ENCODE measurements at places on chromosomes 6 and 20. TPM values are rescaled to one million over a fixed set of nuclear protein-coding genes. Genes with fewer than 3 reads are reported as not detected.

- DNase-seq: no peak
Measured at GRCh38 chr20:19642860-19643259, 115.2 kb upstream of the RIN2 start.

DNA sequence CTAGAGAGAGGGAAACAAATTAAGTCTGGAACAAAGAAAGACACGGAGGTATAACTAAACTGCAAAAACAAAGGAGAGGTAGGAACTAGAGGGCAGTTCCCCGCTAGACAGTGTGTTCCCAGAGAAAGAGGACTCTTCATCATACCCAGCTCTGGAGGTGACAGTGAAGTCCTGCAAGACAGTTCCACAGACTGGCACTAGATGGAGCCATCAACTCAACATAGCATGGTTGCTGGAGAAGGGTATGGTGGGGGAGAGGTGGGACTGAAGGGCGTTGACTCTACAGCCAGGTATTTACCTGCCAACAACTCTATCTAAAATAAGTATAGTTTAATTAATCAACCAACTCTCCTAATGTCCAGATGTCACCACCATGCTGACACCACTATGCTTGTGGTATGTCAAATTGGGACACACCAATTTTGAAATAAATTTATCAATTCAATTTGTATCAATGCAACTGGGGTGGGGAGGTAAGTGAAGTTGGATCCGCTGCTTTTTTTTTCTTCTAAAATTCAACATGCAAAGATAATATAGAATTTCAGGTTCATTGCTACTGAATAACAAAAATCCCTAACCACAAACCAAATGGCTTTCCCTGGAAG lies 9.7 kb downstream of the BACH2 start:
- DNase-seq: no peak

DNA sequence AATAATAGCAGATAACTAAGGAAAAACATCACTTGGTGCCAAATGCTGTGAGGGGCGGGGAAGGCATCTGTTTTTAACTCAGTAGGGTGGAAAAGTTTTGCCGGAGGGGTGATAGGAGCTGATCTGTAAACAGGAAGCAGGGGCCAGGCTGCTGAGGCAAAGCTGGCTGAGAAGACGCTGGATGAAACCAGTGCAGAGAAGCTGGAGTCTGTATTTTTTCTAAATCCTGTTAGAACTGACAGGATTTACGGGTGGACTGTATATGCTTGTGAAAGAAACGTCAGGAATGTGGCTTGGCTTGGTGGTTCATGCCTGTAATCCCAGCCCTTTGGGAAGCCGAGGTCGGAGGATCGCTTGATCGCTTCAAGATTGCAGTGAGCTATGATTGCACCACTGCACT lies 5.6 kb downstream of the PCMTD2 start:
- DNase-seq: no peak

GRCh38 chr20:10524643-10525042 lies 89.5 kb downstream of the SLX4IP start:
- no peak for DNase-seq

Gene ZC3H12D
- total RNA-seq: 0.18 TPM

DNA sequence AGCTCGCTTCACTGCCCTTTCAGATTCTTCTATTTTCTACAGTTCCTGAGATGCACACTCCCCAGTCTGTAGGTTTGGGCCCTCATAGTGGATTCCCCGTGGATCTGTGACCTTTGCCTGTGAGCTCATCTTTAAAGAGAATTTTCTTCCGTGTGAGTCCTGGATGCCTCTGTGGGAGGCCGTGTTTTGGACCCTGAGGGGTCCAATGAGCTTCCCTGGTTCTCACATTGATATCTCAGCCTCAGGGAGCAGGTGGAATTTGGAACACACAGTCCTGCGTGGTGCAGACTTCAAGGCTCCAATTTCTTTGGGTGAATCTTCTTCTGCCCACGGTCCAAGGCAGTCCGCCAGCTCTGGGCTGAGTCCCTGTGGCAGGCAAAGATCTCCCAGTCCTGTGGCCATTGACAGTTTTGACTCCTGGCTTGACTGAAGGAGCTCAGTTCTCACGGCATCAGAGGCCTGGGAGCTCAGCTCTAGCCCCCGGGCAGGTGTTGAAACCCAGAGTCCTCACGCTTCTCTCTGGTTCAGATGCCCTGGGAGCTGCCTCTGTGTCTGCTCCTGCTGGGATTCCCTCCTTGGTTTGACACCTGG lies 61.0 kb downstream of the PSMG4 start:
- DNase-seq: no peak

GRCh38 chr20:3846740-3847428 lies at the start of gene MAVS:
Gene MAVS (plus strand): TSS chr20:3846834. CDS start chr20:3854625, 7,791 bp downstream.
- DNase-seq: peak; percentile 33

GRCh38 chr6:87807475-87807874 lies 105.4 kb upstream of the AKIRIN2 start:
- no peak for DNase-seq

DNA sequence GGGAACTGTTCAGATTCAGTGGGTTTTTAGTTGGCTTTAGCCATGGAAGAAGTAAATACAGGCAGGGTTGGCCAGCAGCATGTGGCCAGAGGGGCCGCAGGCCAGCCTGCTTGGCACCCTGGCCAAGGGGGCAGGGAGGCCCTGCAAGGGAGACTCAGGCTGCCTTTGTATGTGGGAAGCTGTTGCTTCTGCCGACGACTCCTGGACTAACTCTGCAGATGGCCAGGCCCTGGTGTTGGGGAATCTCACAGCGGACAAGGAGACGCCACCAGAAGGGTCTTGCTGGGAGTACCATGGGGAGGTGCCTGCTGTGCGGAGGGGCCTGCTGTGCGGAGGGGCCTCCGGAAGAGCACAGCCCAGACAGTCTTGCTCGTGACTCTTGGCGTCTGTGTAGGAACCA lies 25.2 kb downstream of the PYGB start:
- DNase-seq: no peak

DNA sequence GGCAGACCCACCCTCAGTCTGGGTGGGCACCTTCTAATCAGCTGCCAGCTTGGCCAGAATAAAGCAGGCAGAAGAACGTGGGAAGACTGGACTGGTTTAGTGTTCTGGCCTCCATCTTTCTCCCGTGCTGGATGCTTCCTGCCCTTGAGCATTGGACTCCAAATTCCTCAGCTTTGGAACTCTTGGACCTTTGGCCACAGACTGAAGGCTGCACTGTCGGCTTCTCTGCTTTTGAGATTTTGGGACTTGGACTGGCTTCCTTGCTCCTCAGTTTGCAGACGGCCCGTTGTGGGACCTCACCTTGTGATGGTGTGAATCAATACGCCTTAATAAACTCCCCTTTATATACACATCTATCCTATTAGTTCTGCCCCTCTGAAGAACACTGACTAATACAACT lies 20.6 kb upstream of the FNDC1 start:
- DNase-seq: no peak

Gene RIPOR3
- not detected for total RNA-seq

DNA sequence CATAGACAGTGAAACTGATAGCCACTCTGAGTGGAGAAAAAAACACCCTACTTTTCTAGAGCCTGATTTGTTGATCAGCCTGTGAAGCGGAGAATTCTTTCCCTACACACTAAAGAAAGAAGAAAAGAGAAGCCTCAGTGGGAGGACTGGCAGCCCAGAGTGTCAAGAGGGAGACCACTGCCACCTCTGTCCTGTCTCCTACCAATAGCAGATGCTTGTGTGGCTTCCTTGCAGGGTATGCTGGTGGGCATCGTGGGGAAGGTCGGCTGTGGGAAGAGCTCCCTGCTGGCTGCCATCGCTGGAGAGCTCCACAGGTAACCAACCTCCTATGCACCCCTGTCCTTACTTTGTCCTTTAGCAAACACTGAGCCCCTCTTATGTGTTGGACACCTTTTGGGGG lies 10.4 kb downstream of the ABCC10 start:
- DNase-seq: no peak

DNA sequence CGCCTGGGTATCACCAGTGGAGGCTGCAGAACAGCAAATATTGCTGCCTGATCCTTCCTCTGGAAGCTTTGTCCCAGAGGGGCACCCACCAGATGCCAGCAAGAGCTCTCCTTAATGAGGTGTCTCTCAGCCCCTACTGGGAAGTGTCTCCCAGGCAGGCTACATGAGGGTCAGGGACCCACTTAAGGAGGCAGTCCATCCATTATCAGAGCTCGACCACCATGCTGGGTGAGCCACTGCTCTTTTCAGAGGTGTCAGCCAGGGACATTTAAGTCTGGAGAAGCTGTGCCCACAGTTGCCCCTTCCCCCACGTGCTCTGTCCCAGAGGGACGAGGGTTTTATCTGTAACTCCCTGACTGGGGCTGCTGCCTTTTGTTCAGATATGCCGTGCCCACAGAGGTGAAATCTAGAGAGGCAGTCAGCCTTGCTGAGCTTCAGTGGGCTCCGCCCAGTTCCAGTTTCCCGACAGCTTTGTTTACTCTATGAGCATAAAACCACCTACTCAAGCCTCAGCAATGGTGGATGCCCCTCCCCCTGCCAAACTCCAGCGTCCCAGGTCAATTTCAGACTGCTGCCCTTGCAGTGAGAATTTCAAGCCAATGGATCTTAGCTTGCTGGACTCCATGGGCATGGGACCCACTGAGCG lies 25.9 kb upstream of the AIG1 start:
- no peak for DNase-seq

Gene PCED1A
- total RNA-seq: 10.9 TPM

- DNase-seq: no peak
Measured at GRCh38 chr6:138656364-138657064, 117.1 kb upstream of the CCDC28A start.

Gene BANF2
- total RNA-seq: not detected

DNA sequence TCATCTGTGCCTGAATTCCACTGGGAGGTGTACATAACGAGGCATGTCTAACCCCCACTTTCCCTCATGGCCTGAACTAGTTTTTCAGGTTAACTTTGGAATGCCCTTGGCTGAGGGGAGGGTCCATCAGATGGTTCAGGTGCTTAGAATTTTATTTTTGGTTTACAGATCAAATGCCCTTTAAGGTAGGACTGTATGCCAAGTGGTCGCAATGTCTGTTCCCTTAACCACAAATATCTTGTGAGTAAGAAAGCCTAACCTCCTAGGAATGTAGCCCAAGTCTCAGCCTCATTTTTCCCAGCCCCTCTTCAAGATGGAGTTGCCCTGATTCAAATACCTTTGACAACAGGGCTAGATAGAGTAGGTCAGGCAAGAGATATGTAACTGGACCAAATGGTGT lies 78.4 kb downstream of the RNASET2 start:
- no peak for DNase-seq

Gene PTK6
- 0.13 TPM for total RNA-seq

DNA sequence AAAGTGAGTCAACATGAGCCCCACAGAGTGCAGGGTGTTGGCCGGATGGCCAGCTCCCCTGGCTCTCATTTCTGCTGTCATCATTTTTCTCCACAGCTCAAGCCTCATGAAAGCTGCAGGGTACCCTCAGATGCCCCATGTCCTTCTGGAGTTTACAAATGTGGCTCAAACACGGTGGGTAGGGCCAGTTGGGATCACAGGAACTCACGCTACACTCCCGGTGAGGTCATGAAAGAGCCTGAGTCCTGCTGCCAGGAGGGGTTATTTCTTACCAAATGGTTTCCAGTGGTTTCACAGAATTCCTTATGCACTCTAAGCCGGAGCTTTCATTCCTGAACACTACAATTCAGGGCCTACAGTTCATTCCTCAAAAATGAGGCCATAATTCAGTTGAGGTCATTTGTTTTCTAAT lies 78.7 kb downstream of the TMEM170B start:
- DNase-seq: no peak

Gene DEFB124
- not detected for total RNA-seq

DNA sequence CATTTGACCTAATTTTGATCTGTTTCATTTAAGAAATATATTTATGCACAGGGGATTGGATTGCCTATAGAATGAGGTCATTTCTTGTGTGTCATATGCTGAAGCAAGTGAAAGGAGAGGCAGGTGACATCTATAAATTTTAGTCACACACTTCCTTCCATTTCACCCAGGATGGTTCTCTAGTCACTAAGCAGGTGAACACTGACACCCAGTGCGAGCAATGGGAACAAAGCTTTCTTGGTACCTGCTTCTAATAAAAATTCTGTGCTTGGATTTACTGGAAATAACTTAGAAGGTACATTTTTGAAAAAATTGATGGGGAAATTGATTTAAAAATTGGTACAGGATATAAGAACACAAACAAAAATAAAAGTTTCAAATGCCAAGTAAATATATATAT lies 66.9 kb upstream of the MC3R start:
- DNase-seq: no peak

GRCh38 chr6:141110481-141110880 lies 1022.2 kb upstream of the GJE1 start:
- no peak for DNase-seq

DNA sequence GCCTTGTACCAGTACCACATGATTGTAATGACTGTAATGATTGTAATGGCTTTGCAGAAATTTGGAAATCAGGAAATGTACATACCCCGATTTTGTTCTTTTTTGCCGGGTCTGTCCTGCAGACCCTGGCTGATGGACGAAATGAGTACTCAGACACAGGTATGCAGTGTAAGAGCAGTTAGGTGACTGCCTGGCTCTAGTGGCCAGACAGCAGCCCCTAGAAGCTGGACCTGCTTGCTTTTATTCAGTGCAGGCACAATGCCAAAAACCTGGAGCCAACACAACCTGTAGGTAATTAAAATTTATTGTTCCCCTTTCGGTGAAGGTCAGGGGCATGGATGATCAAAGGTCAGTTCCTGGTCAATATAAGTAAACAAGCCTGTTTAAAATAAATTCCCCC lies 346.0 kb downstream of the NKAIN2 start:
- DNase-seq: no peak

GRCh38 chr20:9298906-9299305 lies 215.5 kb upstream of the LAMP5 start:
- DNase-seq: no peak

Gene BAK1
- 21.9 TPM for total RNA-seq

DNA sequence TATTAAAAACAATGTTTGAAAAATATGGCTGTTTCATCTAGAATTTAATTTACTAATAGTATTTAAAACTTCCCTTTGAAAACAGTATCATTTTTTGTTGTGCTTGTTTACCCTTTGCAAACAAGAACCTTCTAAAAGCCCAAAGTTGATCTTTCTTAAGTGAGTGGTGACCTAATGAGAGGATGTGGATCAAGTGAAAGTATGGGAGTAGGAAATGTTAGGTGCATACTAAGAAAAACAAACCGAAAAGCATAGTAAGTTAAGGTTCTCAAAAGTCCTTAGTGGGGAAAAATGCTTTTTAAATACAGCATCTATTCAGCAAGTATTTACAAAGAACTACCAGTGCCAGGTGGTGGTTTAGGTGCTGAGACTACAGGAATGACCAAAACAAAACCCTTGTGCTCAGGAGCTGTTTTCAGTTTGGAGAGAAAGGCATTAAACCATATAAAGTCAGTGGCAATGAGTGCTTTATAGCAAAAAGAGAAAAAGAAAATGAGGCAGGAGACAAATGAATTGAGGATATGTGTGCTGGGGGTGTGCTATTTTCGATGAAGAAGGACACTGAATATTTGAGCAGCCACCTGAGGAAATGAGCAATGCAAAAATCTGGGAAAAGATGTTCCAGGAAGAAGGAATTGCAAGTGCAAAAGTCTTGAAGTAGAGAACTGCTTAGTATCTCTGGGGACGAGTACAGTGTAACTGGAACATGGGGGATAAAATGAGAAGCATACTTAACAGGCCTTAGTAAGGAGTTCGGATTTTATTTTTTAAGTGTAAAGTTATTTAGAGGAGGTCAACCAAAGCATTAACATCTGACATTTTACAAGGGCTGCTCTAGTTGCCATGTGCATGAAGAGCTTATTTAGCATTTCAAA lies 24.0 kb downstream of the RNF146 start:
- DNase-seq: no peak

Gene EPPIN
- total RNA-seq: not detected

Data from pulmonary artery endothelial cell (primary cell).